ENCODE measurements at places on chromosomes 6 and 20.
A peak's percentile ranks its signal among the peaks of the same experiment; 100 is the strongest.

DNA sequence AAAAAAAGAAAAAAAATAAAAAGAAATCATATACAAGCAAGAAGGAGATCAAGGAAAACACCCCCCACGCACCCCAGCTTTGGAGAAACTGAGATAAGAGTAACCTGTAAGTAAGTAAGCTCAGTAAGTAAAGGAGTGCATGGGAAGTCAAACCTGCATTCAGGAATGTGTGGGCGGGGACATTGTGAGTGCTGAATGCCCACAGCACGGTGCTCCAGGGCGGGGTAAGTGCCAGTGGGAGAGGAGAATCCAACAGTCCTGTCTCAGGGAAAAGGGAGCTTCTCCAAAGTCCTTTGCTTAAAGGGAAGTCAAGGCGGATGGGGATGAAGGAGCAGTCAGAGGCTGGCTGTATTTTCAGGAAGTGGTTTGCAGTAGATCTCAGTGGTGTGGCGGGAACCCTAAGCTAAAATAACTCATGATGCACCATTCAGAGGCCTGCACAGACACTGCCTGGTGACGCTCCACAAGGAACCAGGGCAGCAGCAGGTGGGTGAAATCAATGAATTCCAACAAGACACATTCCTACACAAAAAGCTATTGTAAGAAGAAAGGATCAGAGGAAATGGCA, 368.0 kb downstream of the QKI start:
- DNase-seq = peak; percentile 16

GRCh38 chr6:14789996-14790395, 455.9 kb upstream of the JARID2 start:
- peak; percentile 84 for DNase-seq

DNA sequence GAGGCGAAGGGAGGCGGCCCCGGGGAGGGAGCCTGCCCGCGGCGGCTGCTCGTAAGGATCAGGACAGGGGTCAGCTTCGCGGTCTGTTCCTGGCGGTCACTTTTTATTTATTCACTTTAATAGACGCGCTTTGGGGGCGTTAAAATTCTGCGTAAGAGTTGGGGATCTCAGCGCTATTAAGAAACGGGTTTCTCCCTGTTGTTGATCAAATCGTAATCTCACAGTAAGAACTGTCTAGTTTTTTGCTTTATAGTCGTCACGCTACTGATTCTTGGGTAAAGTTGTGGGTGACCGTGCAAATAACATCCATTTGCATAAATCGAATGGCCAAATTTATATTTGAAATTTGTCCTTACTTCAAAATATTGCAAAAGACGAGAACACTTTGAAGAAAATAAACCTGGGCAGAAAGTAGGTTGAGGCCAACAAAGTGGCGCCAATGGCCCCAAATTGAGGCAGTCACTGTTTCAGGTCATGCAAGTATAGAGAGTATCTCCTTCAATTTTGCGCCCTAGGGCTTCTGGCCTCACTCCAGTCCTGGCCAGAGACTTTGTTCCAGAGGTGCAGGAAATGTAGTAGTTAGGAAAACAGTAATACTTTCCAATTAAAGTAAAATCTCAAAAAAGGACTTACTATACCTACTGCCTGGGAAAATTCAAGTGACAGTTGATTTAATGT, 963 bp upstream of the RMND1 start:
- no peak for DNase-seq

DNA sequence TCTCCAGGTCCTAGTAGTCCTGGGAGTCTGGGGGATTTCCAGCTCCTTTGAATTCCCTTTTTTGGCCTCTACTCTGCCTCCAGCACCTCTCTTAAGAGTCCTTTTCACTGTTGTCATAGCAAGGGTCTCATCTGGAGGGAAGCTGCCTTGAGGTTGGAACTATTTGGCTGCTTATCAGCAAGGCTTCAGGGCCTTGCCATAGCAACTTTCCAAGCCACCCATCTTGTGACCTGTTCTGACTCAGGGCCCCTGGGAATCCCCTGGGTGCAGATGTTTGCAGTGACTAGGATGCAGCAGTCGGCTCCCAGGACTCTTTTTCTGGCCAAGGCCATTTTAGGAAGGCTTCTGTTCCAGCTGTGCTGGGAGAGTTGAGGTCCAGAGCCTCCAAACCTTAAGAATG, 12.4 kb downstream of the PKIG start:
- DNase-seq = no peak

- DNase-seq = no peak
Observed at GRCh38 chr6:164889980-164890379, 419.4 kb downstream of the C6orf118 start.

GRCh38 chr20:51396365-51396909, 146.1 kb downstream of the NFATC2 start:
- no peak for DNase-seq

DNA sequence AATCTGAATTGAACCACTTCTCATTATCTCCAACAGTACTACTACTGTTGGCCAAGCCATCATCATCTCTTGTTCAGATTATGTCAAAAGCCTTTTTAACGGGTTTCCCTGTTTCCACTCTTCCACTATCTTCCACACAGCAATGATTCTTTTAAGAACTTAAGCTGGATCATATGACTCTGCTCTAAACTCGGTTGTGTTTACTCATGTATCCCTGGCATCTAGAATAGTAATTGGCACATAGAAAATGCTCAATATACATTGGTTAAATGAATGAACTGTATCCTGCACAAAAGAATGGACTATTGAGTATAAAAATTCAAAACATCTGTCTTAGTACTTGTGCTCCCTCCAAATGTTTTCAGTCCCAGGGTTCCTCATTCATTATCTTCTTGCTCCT, 2.8 kb upstream of the COX7A2 start:
- DNase-seq = no peak

DNA sequence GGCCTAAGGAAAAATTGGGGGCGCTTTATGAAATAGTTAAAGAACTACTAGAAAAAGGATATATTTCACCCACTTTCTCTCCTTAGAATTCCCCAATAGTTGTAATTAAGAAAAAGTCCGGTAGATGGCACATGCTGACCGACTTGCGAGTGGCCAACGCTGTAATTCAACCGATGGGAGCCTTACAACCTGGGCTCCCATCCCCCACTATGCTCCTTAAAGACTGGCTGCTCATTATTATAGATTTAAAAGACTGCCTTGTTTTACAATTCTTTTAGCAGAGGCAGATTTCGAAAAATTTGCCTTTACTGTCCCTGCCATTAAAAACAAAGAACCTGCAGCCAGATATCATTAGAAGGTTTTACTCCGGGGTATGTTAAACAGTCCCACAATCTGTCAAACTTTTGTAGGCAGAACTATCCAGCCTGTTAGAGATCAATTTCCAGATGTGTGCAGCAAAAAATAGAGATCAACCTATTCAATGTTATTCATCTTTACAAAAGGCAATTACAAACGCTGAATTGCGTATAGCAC, 58.5 kb upstream of the PRSS16 start:
- peak; percentile 94 for DNase-seq

DNA sequence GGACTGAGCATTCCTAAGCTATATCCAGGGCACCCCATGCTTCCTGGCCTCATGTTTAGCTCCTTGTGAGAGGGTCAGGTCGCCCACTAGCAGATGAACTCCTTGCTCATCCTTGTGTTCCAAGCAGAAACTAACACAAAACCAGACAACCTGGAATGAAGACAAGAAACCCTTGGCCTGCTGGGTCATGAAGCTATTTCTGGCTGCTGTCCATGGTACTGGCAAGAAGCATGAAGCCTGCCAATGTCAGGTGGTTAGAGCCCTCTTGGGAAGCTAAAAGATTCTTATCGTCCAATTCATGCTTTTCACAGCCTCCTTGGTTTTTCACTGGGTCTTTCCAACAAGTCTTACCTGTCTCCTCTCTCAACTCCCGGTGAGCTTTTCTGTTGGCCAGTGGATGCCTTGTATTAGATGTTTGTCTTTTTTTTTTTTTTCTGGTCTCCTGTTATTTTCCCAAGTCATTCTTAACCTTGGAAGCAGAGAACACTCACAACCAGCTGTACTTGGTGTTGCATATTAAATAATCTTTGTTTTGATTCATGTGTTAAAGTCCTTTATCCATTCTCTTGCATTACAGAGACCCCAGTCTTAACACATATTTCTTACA, 180.3 kb downstream of the ANKRD60 start:
- DNase-seq = peak; percentile 77

- DNase-seq = no peak
Observed at GRCh38 chr6:104046426-104046825, 813.3 kb downstream of the HACE1 start.

GRCh38 chr6:37059344-37060194, 54.1 kb downstream of the FGD2 start:
- peak; percentile 63 for DNase-seq

DNA sequence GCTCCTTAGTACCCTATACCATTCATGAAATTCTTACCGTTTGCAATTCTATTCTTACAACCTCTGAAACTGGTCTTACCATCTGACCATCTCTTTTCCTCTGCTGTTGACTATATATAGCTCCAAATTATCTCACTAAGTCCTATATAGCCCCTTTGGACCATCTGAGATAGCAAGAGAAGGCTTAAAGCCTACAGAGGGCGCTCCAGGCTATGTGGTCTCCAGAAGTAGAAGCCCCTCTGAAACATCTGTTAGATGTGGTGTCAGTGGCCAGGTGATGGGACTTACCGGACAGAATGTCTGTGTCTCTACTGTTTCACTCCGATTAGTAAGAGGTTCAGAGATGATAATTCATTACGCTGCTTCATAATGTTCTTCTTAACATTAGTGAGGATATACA, 140.7 kb upstream of the BMP2 start:
- DNase-seq = no peak

DNA sequence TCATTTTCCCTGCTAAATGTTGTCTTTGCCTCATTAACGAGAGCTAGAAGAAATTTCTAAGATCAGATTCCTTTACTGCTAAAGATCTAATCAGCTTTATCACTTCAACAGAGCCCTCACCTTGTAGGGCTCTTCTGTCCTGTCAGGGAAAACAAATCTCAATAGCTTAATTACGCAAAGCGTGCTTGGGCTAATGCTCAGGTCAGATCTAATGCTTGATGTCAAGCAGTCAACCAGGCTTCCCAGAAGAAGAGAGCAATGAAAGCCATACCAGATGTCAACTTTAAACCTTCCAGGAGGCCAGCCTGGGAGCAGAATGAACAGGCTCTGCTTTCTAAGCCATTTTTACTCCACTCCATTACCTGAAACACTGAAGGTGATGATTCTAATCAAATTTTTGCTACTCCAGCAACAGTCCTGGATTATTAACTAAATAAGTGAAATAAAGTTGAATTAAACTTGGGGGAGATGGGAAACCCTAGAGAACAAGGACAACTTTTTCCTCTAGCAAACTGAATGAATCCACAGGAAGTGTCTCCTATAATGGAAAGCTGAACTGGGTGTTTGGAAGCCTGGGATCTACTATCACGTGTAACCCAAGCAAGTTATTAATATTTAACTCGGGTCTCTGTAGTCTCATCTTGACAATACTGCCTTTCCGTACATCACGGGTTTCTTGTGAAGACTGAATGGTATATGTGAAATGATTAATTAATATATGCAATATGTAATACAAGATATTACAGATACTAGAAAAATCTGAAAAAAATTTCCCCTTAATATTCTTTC, 273.7 kb downstream of the PTPRK start:
- DNase-seq = no peak

GRCh38 chr6:146481527-146481926, 62.1 kb upstream of the RAB32 start:
- DNase-seq = peak; percentile 2

GRCh38 chr6:23851522-23851921, 274.5 kb upstream of the NRSN1 start:
- DNase-seq = no peak

DNA sequence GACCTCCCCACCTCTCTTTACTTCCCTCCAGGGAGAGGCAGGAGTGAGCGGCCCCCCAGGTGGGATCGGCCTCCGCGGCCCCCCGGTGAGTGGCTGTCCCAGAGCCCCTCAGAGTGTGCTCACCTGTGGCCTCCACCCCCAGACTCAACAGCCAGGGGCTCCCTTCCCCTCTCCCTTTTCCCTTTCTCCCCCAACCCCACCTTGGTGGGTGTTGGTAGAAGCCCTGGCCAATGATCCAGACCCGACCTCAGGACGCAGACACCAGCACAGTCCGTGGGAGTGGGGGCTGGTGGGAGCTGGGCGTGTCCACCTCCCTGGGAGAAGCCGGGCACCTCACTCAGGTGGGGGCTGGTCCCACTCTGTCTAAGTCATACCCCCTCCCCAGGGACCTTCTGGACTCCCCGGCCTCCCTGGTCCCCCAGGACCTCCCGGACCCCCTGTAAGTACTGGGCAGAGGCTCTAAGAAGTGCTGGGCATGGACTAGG, 4.9 kb downstream of the COL9A3 start:
- no peak for DNase-seq

DNA sequence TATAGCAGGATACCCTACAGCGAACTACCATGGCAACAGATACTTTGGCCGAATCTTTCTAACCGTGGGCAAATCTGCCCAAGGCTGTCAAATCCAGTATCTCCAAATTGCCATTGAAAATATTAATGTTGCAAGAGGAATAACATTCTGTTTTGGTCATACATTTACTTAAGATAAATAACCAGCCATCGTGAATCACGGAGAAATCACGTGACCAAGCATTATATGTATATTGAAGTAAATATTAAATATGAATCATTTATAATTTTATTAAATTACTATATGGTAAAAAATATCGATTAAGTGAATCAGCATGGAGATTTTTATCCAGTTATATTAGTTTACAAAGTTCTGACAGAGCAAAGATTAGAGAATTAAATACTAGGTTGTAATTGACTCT, 714.6 kb upstream of the GJE1 start:
- no peak for DNase-seq

- peak; percentile 57 for DNase-seq
Observed at GRCh38 chr6:168514216-168514615, 73.2 kb downstream of the SMOC2 start.

DNA sequence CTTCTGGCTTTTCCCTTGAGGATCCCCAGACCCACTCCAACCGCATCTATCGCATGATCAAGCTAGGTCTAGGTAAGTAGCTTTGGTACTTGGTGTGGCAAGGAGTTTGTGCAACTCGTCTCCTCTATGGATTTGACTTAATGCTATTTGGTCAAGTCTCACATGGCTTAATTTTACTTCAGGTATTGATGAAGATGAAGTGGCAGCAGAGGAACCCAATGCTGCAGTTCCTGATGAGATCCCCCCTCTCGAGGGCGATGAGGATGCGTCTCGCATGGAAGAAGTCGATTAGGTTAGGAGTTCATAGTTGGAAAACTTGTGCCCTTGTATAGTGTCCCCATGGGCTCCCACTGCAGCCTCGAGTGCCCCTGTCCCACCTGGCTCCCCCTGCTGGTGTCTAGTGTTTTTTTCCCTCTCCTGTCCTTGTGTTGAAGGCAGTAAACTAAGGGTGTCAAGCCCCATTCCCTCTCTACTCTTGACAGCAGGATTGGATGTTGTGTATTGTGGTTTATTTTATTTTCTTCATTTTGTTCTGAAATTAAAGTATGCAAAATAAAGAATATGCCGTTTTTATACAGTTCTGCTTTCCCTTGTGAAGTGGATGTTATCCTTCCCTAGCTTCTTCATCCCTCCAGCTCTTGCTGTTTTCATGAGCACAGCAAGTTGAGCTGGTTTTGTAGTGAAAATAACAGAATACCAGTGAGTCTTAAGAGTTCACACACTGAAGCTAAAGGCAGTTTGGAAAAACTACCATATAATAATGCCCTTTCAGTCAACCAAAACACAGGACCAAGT, 3.8 kb downstream of the SLC35B2 start:
- DNase-seq = no peak

- DNase-seq = no peak
Observed at GRCh38 chr6:141607956-141608355, 524.8 kb upstream of the GJE1 start.
